Left colon (tissue), 2 donors: ENCODE measurements at places on chromosomes 7 and 10.

DNA sequence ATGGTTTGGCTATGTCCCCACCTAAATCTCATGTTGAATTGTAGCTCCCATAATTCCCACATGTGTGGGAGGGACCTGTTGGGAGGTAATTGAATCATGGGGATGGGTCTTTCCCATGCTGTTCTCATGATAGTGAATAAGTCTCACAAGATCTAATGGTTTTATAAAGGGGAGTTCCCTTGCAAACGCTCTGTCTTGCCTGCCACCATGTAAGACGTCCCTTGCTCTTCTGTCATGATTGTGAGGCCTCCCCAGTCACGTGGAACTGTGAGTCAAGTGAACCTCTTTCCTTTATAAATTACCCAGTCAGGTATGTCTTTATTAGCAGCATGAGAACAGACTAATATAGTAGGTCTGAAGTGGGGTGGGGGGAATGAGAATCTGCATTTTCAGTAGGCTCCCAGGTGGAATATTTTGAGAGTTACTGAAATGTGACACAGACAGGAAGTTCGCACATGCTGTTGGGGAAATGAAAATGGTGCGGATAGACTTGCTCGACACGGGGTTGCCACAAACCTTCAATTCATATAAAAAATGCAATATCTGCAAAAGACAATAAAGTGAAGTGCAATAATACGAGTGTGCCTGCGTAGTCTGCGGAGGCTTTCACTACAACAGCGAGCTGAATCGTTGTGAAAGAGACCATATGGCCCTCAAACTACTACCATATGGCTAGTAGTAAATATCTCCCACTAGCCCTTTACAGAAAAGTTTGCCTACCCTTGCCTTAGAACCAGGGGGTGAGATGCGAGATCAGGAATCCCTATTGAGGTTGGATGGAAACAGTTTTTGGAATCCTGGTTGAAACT, 166.1 kb downstream of the GRK5 start:
- DNase-seq = no peak

GRCh38 chr7:5283421-5284303, 919 bp downstream of the SLC29A4 start:
- no peak for DNase-seq

DNA sequence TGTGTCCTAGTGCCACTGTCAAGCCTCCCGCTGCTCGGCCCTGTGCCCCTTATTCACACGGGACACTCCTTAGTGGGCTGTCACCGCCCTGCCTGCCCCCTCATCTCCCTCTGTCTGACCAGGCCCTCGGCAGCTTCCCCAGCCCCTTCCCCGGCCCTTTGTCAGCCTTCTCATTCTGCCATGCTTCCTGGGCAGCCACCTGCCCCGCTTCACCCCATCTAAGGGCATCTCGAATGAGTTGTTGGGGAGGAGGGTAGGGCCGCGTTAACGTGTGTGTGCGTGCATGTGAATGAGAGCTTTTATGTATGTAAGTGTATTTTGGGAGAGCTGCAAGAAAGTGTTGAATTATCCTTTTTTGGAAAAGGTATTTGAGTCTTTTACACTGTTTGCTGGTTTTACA, 49.7 kb downstream of the GTF2I start:
- no peak for DNase-seq

DNA sequence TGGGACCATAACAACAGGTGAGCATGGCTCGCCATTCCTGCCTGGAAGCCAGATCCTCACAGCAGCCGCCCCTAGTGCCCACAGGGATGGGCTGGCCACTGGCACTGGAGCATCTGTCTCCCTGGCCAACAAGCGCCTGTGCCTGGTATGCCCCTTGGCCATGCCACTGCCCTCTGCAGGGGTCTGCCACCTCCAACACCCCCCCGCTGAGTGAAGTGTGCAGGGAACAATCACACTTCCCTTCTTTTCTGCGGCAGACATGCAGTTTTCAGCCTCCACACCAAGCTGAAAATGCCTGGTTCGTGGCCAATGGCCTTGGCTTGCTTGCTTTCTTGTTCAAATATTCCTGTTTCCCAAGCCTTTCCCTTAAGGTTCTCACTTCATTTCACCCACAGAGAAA, 50.7 kb downstream of the HSPA12A start:
- no peak for DNase-seq

- no peak for DNase-seq
Measured at GRCh38 chr7:64551375-64552142, 11.3 kb downstream of the ZNF680 start.

- DNase-seq = no peak
Measured at GRCh38 chr7:134284952-134285351, 31.8 kb downstream of the SLC35B4 start.
